ENCODE measurements at places on chromosomes 11 and 22.

DNA sequence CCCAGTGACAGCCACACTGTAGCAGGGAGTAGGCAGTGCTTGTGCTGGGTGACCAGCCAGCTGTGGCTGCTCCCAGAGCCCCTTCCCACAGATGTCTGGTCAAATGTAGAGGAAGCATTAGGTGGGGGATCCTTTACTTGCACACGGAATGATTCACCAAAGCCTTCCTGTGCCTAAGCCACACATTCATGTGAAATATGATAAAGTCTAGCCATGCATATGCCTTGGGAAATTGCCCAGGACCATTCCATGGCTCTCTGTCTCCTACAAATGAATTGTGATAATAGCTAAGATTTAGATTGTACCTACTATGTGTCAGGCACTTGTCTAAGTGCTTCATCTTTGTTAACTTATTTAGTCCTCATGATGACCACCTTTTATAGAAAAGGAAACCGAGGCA is 217.5 kb upstream of the E2F8 start:
- DNase-seq, result no peak

DNA sequence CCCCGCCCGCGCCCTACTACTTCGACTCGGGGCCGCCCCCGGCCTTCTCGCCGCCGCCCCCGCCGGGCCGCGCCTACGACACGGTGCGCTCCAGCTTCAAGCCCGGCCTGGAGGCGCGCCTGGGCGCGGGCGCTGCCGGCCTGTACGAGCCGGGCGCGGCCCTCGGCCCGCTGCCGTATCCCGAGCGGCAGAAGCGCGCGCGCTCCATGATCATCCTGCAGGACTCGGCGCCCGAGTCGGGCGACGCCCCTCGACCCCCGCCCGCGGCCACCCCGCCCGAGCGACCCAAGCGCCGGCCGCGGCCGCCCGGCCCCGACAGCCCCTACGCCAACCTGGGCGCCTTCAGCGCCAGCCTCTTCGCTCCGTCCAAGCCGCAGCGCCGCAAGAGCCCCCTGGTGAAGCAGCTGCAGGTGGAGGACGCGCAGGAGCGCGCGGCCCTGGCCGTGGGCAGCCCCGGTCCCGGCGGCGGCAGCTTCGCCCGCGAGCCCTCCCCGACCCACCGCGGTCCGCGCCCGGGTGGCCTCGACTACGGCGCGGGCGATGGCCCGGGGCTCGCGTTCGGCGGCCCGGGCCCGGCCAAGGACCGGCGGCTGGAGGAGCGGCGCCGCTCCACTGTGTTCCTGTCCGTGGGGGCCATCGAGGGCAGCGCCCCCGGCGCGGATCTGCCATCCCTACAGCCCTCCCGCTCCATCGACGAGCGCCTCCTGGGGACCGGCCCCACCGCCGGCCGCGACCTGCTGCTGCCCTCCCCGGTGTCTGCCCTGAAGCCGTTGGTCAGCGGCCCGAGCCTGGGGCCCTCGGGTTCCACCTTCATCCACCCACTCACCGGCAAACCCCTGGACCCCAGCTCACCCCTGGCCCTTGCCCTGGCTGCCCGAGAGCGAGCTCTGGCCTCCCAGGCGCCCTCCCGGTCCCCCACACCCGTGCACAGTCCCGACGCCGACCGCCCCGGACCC is 17.4 kb upstream of the ACR start:
- no peak for DNase-seq

DNA sequence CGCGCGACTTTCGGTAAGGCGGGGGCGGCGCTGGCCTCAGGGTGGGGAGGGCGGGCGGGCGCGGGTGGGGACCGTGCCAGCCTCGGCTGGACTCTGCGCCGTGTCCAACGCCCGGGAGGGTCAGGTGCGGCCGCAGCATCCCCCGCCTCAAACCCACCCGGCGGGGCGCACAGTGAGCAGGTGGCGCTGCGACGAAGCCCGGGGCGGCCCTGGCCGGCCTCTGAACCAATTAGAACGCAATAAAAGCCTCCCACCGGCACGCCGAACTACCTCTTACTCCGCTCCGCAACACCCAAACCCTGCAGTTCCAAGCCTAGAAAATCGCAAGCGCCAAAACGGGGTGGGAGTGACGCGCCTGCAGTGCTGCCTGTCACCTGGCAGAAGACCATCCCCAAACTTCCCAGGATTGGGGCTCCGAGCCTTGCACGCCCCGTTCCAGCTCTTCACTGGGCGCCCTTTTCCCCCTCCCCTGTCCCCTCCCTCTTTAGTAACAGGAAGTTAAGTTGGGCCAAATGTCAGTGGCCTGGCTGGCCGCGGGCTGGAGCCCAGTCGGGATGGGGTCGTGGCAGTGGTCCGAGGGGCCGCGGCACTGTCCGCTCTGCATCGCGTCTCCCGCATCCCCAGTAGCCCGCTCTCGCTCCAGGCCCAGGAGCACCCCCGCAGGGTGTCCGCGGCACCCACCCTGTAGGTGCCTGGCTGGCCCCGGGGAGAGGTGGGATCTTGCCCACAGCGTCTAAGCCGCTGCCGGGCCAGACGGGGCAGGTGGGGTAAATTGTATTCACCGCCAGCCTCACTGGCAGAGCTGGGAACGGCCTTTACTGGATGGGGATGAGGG is 541 bp downstream of the MICAL2 start:
- peak; percentile 56 for DNase-seq

GRCh38 chr22:35044607-35045390 is 21.2 kb upstream of the ISX start:
- DNase-seq, result no peak

- no peak for DNase-seq
Observed at GRCh38 chr11:72828081-72828567, 13.9 kb downstream of the ATG16L2 start.

- no peak for DNase-seq
Observed at GRCh38 chr22:38777087-38777671, 16.8 kb downstream of the DNAL4 start.

DNA sequence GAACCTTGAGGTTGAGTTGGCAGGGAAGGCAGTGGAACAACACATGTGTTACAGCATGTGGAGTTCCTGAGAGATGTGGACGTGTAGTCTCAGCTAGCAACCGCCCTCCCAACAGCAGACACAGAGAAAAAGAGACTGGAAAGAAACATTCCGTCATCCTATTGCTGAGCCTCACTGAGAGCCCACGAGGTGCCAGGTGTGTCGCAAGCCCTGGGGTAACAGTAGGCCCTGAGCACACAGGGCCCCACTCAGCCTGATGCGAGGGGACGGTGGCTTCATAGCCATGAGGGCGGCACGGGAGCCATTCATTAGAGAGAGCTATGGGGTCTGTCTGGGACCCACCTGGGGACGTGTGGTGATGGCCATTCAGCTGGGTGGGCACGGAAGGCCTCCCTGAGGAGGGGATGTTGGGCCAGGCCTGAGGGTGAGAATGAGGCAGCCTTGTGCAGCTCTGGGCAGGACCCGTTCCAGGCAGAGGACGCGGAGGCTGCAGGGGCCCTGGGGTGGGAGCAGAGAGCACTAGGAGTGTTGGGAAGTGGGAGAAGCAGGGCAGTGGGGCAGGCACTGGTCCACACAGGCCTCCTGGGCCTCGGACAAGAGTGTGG is 26.2 kb downstream of the MPPED1 start:
- DNase-seq, result no peak

GRCh38 chr11:48006301-48006992 is 26.1 kb downstream of the PTPRJ start:
- peak; percentile 65 for DNase-seq

DNA sequence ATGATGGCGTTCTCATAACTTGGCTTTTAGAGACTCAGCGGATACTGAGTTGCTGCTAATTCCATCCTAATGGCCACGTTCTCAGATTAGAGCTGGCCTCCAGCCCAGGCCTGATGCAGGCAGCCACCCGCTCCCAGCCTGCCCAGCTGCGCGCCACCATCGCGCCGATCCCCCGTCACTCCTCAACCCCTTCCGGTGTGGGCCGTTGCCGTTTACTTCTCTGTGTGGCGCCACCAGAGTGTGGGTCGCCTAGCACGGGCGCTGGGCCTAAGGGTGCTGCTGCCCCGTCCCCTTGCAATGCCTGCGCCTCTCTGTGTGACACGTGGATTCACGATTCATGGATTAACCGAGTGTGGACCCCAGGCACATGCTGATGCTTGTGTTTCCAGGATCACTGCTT is 1116.0 kb downstream of the BRD1 start:
- no peak for DNase-seq

- no peak for DNase-seq
Observed at GRCh38 chr11:113674397-113674685, 31.8 kb downstream of the TMPRSS5 start.

DNA sequence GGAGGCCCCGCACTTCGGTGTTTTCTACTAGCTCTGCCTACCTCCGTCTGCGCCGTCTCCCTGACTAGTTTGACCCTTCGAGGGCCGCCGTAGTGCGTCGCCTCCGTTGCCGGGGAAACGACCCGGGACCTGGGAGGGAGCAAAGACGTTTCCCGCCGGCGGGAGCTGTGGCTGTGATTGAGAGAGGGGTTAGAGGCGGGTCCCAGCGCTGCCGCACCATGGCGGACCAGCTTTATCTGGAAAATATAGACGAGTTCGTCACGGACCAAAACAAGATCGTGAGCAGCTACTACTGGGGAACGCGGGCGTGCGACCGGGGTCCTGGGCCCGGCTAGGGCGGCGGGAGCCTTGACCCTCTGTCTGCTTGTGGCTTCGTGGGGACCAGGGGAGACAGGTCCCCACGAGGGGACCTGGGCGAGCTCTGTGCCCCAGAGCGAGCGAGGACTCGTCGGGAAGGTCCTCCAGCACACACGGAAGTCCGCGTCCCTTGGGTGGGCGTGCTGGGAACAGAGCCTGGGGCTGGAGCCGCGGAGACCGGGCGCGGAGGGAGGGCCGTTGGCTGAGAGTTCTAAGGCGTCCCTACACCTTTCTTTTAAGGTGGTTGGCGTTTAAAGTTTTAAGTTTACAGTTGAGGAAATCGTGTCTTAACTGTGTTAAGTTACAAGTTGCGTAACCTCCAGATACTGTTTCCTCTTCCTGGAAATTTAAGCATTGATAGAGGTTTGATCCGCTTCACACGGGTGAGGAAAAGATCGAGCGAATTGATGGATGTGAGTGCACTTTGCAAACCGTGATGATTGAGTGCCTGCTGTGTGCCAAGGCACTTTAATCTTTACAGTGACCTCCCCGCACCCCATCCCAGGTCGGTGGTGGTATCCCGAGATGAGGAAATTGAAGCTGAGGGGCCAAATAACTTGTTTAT is at the start of gene POLD3:
Gene POLD3 (plus strand): TSS at position 142 of the 922 bp plus-strand sequence. CDS start 77 bp downstream, at position 219.
- peak; percentile 98 for DNase-seq

All from stimulated activated CD4-positive, alpha-beta T cell treated with anti-CD3 and anti-CD28 coated beads, Interleukin-15, amount 100 ng/mL, for 24 hours (primary cell).